ENCODE measurements at places on chromosomes 1 and 21.
A peak's percentile ranks its signal among the peaks of the same experiment; 100 is the strongest.

DNA sequence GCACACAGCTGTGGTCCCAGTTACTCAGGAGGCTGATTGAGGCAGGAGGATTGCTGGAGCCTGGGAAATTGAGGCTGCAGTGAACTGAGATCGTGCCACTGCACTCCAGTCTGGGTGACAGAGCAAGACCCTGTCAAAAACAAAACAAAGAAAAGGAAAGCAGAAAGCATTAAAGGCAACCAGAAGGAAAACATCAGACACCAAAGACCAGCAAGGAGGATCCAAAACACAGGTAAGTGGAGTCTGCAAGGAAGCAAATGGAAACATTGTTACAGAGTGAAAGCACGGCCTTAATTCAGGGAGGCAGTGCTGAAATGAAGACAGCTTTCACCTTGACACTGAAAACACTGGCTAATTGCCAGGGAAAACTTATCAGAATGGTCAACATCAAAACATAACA, 40.8 kb downstream of the CFAP74 start:
- DNase-seq, result no peak

DNA sequence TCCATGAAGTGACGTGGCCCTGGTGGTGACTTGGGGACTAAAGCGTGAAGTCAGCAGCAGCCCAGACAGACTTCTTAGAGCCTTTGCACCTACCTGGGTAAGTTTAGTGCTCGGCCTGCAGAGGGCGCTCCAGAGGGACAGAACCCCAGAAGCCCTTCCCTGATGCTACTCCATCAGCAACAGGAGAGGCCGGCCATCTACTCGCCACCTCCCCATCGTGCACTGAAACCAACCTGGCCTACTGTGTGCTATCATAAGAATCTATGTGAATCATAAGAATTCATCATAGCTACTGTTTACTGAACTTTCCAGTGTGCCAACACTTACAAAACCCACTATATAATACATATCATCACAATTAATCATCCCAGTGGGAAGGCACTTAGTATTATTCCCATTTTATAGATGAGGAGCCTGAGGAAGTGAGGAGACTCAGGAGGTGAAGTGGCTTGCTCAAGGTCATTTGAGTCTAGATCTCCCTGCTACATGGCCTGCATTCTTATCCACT, 7.9 kb upstream of the EDN2 start:
- DNase-seq, result peak; percentile 44

DNA sequence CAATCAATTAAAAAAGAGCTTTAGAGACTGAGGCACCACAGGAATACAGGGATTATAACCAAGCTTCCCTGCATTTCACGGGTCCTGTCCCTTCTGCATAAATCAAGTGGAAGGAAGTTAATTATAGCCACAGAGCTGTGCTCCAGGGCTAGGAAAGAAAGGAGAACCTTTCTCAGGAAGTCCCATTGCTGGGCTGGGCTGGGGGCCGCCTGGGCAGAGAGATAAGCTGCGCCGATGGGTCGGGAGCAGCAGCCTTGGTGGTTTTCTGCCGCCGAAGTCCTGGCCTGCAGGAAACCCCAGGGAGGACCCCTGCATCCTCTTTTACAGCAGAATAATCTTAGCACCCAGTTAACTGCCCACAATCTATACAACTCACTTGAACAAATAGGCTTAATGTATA, 12.6 kb upstream of the CD34 start:
- DNase-seq, result peak; percentile 8

DNA sequence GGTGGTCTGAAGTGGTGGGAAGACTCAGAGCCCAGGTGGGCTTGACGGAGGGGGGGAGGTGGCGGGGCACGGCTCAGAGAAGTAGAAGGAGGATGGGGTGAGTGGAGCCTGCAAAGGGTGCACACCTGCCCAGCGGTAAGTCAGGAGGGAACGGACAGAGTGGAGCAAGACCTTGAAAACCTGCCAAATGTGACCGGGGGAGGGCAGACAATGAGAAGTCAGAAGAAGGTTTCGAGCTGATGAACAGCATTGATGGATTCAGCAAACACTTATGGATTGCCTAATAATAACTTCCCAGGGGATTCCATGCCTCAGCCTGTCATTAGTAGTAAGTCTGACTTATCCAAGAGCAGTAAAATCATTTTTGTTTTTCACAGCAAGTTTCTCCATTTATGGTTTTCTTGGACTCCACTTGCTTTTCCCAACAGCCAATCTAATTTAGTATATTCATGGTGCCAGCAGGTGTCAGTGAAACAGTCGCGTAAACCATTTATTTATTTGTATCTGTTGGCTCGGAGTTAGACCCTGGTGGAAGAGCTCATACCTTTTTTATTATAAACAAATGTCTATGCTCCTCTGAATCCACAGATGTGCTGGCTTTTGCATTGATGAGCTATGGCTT, 279.1 kb downstream of the PCP4 start:
- no peak for DNase-seq

GRCh38 chr1:214473387-214473786, 78.0 kb downstream of the PTPN14 start:
- DNase-seq, result no peak

- no peak for DNase-seq
Measured at GRCh38 chr1:241714321-241715218, 62.5 kb downstream of the WDR64 start.

GRCh38 chr1:53992085-53992874, 25.7 kb downstream of the LDLRAD1 start:
- no peak for DNase-seq

- DNase-seq, result no peak
Measured at GRCh38 chr1:9331016-9331415, 38.3 kb downstream of the SPSB1 start.

GRCh38 chr1:201269900-201270410, 13.4 kb upstream of the PKP1 start:
- no peak for DNase-seq

DNA sequence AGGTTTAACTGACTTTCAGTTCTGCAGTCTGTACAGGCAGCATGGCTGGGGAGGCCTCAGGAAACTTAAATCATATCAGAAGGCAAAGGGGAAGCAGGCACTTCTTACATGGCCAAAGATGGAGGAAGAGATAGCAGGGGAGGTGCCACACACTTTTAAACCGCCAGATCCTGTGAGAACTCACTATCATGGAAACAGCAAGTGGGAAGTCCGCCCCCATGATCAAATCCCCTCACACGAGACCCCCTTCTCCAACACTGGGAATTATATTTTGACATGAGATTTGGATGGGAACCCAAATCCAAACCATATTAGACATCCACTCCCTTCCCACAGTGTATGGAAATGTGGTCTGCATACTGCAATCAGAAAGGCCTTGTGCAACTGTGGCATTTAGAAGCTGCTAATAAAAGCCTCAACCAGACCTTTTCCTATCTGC, 148.2 kb downstream of the FCRL5 start:
- no peak for DNase-seq

GRCh38 chr1:31701091-31701736, 2.6 kb downstream of the COL16A1 start:
- peak; percentile 91 for DNase-seq

GRCh38 chr1:56922070-56922469, 43.7 kb downstream of the C8B start:
- DNase-seq, result no peak

DNA sequence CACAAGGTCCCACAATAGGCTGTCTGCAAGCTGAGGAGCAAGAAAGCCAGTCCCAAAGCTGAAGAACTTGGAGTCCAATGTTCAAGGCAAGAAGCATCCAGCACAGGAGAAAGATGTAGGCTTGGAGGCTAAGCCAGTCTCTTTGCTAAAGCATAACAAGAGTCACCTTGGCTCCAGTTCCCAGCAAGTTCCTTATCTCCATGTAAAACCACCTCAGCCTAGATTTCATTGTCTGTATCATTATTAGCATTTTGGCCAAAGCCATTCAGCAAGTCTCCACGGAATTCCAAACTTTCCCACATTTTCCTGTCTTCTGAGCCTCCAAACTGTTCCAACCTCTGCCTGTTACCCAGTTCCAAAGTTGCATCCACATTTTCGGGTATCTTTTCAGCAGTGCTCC, 36.9 kb downstream of the PIGM start:
- no peak for DNase-seq

- DNase-seq, result no peak
Measured at GRCh38 chr1:94245747-94246438, 8.5 kb upstream of the ARHGAP29 start.

DNA sequence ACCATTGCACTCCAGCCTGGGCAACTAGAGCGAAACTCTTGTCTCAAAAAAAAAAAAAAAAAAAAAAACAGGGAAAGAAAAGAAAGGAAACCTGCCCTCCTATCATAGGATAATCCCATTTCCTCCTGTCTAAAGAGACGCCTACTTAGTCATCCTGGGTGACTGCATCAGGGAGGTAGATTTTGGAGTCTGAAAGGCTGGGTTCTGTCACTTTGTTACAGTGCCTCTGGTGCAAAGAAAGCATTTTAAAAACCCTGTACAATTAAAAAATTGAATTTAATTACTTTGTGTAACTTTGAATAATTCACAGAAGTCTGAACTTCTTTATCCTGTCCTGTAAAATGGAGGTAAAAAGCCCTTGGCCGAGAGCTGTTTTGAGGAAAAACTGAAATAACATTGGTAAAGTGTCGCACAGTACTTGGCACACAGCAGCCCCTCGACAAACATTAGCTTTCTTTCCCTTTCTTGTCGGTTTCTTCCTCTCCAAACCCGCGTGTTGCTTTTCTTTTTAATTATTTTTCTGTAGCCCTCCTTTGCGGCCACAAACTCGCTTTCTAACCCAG, 657 bp upstream of the HDAC1 start:
- peak; percentile 80 for DNase-seq

GRCh38 chr1:20071416-20071815, 1.4 kb downstream of the PLA2G5 start:
- DNase-seq, result no peak

GRCh38 chr1:238466459-238466858, 575.7 kb upstream of the ZP4 start:
- DNase-seq, result no peak

GRCh38 chr1:101392552-101392951, 155.7 kb downstream of the S1PR1 start:
- DNase-seq, result no peak

DNA sequence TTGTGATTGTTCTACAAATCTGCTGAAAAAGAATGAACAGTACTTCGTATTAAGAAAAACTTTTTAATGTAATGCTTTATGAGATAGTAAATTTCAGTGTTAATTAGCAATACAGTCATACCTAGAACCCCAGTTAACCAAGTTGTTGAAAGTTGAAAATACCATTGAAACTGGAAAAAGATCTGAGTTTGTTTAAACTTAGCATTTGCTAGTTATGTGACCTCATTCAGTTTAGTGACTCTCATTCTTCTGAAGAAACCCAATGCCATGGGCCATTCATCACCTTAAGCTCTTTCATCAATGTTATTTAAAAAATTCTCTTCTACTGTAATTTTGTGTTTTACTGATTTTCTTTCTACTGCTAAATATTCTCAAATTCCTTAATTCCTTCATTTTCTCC, 20.2 kb downstream of the RCOR3 start:
- no peak for DNase-seq

DNA sequence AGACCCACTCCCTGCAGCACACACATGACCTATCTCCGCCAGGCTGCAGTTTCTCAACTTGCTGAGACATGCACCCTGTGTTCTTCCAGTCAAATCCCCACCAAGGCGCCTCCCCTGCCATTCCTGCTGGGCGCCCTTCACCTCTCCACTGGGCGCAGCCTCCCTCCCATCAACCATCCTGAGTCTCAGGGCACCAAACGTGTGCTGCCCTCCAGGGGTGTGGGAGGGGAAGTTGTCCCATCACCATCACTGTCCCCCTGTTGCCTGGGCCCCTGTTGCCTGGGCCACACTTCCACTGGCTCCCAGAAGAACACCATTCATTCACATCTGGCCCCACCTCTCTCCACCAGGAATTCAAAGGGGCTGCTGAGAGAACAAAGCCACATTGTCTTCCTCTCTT, 44.9 kb upstream of the EFHD2 start:
- no peak for DNase-seq

DNA sequence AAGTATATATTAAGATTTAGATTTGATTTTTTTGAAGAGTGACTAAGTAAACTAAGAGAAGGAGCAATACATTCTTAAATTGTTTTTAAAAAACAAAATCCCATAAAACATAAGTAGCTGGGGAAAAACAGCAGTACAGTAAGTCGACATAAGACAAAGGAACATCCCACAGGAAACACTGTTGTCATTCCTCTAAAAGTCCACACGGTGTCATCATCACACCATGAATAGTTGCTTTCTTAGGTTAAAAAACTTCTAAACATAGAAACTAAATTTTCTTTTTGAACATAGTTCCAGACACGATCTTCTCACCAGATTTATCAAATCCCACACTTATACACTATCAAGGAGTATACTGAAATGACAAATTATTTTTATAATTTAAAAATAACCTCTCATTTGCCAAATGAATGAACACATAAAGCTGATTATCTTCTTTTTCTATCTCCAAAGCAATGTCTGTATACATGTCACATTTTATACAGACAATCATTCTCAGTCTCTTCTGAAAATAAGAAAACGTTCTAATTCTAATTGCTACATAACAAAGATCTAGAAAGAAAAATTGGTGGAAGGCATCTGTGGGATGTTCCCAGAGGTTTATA, 15.8 kb downstream of the ODF2L start:
- peak; percentile 73 for DNase-seq

DNA sequence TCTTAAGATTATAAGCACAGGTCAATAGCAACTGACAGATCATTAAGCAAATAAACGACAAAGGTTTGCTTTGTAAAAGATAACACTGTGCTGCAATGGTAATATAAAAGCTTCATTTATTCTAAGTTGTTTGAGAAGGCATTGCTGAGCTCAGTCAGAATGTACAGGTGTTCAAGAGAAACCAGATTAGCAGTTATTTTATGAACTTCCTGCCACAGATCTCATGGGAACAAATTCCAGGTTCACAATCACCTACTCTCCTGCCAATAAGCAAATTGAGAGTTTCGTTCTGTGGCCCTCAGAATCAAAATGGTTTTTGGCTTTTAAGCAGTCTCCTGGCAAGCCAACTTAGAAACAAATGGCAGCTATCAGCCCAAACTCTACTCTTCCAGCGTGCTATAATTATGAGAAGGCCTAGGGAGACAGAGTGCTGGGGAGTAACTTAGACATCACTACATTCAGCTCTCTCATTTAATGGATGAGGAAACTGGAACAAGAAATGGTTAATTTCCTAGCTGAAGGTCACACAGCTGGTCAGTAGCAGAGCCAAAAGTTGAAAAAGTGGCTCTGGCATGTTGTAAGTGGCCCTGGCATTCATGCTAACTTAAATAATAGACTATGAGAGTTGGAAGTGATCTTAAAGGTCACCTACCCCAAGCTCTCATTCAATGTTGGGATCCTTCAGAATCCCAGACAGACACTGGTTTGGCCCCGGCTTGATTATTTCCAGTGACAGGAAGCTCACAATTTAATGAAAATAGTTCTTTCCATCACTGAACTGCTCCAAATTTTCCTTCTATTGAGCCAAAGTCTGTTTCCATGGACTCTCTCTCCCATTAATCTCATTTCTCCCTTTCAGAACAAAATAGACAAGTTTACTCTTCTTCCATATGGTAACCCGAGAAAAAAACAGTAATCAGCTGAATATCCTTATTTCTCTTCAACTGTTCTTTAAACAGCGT, 82.6 kb upstream of the EDEM3 start:
- no peak for DNase-seq

Data from A673 (cell line).